Heart left ventricle (tissue), 16 donors: ENCODE measurements at places on chromosomes 4 and X. TPM values are rescaled to one million over a fixed set of nuclear protein-coding genes. Genes with fewer than 3 reads are reported as not detected.

GRCh38 chr4:186812592-186812991, 88.9 kb upstream of the FAT1 start:
- no peak for DNase-seq

- DNase-seq, result no peak
These were observed 451.3 kb downstream of the TLL1 start for GRCh38 chr4:166324321-166324720.

- DNase-seq, result no peak
These were observed 500.2 kb downstream of the IDS start for GRCh38 chrX:149004936-149005335.

DNA sequence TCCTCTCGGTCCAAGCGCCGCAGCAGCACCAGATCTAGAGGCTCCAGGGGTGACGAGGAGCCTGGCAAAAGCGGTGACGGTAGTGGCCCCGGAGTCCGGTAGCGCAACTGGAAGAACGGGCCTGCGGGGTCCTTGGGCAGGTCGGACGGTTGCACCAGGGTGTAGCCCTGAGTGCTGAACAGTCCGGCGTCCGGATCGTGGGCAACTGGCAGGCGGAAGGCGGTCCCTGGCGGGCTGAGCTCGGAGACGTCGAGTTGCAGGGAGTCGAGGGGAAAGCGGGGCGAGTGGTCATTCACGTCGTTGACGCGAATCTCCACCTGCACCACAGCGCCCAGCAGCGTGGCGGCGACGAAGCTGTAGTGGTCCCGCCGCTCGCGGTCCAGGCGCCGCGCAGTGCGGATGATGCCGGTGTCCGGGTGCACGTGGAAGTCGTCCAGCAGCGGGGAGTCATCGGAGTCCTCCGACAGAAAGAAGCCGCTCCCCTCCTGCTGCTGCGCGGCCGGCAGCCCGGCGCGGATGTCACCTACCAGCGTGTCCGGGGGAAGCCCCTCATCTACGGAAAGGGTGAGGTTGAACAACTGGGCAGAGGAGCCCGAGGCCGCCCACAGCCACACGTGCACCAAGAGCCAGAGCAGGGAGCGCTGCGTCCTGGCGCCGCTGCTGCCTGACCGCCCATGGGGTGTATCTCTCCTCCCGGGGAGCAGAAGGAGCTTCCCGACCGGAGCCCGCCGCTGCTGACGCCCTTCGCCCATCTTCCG, 837 bp downstream of the DCHS2 start:
- DNase-seq, result peak; percentile 66

DNA sequence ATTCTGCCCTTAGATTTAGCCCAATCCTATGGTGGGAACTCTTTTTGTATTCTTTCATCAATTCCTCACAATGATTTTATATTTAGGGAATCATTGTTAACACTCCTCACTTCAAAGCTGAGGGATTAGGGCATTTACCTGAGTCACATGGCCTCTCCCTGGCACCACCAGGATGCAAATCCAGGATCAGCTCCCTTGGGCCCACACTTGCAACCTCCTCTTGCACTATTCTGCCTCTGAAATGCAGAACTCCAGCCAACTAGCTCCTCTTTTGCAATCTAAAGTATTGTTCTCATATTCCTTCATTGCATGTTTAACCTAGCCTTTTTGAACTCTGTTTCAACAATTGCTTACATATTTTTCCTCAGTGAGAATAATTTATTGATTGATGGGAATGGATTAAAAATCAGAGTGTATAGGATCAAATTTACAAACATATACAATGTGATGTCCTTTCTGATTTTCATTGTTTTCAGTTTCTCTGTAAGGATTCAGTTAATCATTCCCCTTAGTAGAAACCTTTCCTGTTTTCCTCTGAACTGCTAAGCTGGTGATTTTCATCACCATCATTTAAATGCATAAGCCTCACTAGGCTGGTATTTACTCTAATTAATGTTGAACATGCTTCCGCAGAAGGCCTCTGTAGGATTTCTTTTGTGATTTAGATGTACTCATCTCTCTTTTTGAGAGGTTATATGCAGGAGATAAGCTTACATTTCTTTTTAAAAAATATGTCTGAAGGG, 3.3 kb upstream of the RELL1 start:
- DNase-seq, result no peak

Gene SORCS2
- total RNA-seq, result 2.4 TPM
